Large intestine (tissue), 12 donors: ENCODE measurements at places on chromosomes 4 and X. TPM values are rescaled to one million over a fixed set of nuclear protein-coding genes. Genes with fewer than 3 reads are reported as not detected.
A peak's percentile ranks its signal among the peaks of the same experiment; 100 is the strongest.

DNA sequence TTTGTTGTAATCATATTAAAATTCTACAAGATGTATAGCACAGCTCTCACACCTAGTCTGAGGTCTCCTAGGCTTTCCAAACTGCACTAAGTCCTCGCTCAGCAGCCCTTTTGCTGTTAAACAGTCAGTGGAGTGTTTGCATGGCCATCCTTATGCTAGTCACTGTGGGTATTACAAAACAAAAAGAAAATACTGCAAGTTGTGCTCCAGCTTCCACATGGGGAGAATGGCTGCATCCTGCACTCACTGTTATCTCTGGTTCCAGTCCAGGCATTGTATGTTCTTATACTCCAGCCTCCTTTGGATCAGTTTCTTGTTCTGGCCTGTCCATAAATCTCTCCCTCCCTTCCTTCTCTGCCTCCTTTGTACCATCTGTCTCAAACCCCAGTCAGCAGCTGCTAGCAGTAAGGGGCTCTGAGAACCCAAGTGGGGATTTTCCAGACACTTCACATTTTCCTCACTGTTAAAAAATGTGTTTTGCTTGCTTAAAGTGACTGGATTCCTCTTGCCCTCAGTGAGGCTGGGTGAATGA, 38.5 kb upstream of the BMP15 start:
- H3K27me3 ChIP-seq = no peaks in the 10 kb centered on the region
- H3K27ac ChIP-seq = no peak overlapping the region
- no peaks in the 10 kb centered on the region for H3K4me1 ChIP-seq
- no peaks in the 10 kb centered on the region for H3K36me3 ChIP-seq
- no peak overlapping the region for H3K4me3 ChIP-seq

DRP2 gene
- 2.1 TPM for polyA plus RNA-seq

- no peak overlapping the region for H3K27ac ChIP-seq
- DNase-seq = no peak
- H3K27me3 ChIP-seq = no peaks in the 10 kb centered on the region
- no peak overlapping the region for H3K4me3 ChIP-seq
- H3K4me1 ChIP-seq = no peaks in the 10 kb centered on the region
- H3K36me3 ChIP-seq = no peaks in the 10 kb centered on the region
Observed at GRCh38 chrX:8987672-8988250, 46.2 kb downstream of the FAM9B start.

DNA sequence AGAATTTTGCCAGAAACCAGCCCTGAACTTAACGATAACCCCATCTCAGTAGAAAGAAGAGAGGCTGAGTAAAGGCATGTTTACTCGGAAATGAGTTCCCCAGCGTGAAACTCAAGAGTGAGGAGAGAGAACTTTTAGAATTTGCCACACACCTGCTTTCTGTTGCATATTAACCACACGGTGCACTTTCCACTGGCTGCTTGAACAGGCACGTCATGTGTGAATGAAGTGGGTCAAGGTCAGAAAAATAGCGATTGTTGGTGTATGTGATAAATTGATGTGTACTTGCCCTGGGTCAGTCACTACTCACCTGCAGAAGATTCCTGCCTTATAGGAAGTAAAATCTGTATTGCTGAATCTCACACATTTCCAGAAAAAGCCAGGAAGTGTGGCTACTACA, 395.7 kb downstream of the TRIML1 start:
- H3K36me3 ChIP-seq = no peaks in the 10 kb centered on the region
- no peak overlapping the region for H3K27ac ChIP-seq
- no peaks in the 10 kb centered on the region for H3K4me1 ChIP-seq

GRCh38 chr4:96352051-96352517, 512.2 kb downstream of the PDHA2 start:
- H3K36me3 ChIP-seq = no peaks in the 10 kb centered on the region
- H3K27ac ChIP-seq = no peak overlapping the region
- no peaks in the 10 kb centered on the region for H3K4me1 ChIP-seq
- peak; percentile 74 for DNase-seq
- no peaks in the 10 kb centered on the region for H3K27me3 ChIP-seq

GPRASP3 gene
- 10.7 TPM for polyA plus RNA-seq

GRCh38 chr4:108512615-108513505, 107.5 kb upstream of the RPL34 start:
- peaks cover 6% of the 10 kb centered on the region for H3K27me3 ChIP-seq
- no peaks in the 10 kb centered on the region for H3K4me1 ChIP-seq
- DNase-seq = peak; percentile 65
- no peak overlapping the region for H3K27ac ChIP-seq
- no peaks in the 10 kb centered on the region for H3K36me3 ChIP-seq
- no peak overlapping the region for H3K4me3 ChIP-seq

DNA sequence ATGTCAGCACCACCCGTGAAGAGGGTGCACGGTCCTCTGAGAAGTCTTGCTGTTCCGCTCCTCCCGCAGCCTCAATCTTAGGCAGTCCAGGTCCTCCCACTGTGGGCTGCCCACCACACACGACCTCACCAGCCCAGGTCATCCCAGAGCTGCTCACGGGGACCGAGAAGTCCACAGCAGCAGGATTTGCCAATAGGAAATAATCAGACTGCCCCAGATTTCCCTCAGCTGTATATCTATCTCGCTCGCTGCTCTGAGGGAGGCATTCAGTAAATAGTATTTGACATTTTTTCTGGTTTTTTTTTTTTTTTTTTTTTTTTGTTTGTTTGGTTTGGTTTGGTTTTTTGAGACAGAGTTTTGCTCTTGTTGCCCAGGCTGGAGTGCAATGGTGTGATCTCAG, 83.8 kb downstream of the STOX2 start:
- H3K4me1 ChIP-seq = peaks cover 5% of the 10 kb centered on the region
- H3K4me3 ChIP-seq = no peak overlapping the region

GPRIN3 gene
- 8.7 TPM for polyA plus RNA-seq

GRCh38 chr4:85675076-85676049, 200.4 kb downstream of the ARHGAP24 start:
- DNase-seq = no peak
- H3K4me1 ChIP-seq = no peaks in the 10 kb centered on the region
- no peak overlapping the region for H3K4me3 ChIP-seq
- no peaks in the 10 kb centered on the region for H3K36me3 ChIP-seq
- H3K27ac ChIP-seq = no peak overlapping the region
- H3K27me3 ChIP-seq = no peaks in the 10 kb centered on the region

- no peaks in the 10 kb centered on the region for H3K27me3 ChIP-seq
- DNase-seq = no peak
- no peak overlapping the region for H3K27ac ChIP-seq
- peaks cover 2% of the 10 kb centered on the region for H3K36me3 ChIP-seq
- no peaks in the 10 kb centered on the region for H3K4me1 ChIP-seq
Observed at GRCh38 chr4:184019667-184020623, 114.8 kb downstream of the STOX2 start.

DNA sequence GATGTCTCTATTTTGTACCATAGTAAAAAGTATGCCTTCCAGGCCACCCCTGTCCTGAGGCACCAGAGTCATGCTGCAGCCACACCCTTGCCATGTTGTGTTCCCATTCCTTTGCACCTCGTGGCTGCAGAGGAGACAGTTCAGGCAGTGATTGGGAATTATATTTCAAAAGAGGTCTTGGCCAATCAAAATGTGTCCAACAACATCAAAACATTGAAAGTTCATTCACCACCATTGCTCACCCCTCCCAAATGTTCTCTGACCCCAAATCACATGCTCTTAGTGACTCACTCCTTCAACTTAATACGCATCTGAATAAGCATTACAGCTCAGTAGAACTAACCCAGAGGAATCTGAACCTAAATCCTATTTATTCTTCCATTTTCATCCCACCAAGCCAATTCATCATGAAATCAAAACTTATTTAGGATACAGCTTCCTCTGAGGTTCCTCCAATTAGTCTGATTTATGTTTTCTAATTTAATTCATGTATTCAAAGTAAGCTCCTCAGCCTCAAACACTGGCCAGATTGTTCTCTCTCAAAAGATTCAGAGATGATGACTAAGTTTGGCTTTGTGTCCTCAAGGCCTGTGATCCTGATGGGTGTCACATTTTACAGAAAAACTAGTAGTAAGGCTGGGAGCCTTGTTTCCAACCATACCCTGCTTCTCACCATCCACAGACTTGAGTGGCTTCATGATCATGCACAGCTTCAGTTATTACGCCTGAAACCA, 323.2 kb upstream of the INTU start:
- no peaks in the 10 kb centered on the region for H3K36me3 ChIP-seq
- H3K27ac ChIP-seq = no peak overlapping the region
- DNase-seq = no peak
- H3K4me3 ChIP-seq = no peak overlapping the region

- H3K27ac ChIP-seq = no peak overlapping the region
- no peak for DNase-seq
- H3K27me3 ChIP-seq = peaks cover 3% of the 10 kb centered on the region
- no peak overlapping the region for H3K4me3 ChIP-seq
- no peaks in the 10 kb centered on the region for H3K36me3 ChIP-seq
Observed at GRCh38 chrX:118502161-118502789, 6.7 kb downstream of the DOCK11 start.

- H3K4me3 ChIP-seq = no peak overlapping the region
- H3K4me1 ChIP-seq = no peaks in the 10 kb centered on the region
- H3K27me3 ChIP-seq = no peaks in the 10 kb centered on the region
Observed at GRCh38 chr4:37540486-37540885, 145.7 kb downstream of the RELL1 start.

GRCh38 chr4:118759481-118759880, 74.3 kb downstream of the METTL14 start:
- peaks cover 26% of the 10 kb centered on the region for H3K36me3 ChIP-seq
- no peak overlapping the region for H3K27ac ChIP-seq

MAGEC1 gene
- polyA plus RNA-seq = not detected

- H3K4me3 ChIP-seq = no peak overlapping the region
- H3K27me3 ChIP-seq = no peaks in the 10 kb centered on the region
Observed at GRCh38 chrX:96425200-96425599, 259.4 kb upstream of the DIAPH2 start.

DNA sequence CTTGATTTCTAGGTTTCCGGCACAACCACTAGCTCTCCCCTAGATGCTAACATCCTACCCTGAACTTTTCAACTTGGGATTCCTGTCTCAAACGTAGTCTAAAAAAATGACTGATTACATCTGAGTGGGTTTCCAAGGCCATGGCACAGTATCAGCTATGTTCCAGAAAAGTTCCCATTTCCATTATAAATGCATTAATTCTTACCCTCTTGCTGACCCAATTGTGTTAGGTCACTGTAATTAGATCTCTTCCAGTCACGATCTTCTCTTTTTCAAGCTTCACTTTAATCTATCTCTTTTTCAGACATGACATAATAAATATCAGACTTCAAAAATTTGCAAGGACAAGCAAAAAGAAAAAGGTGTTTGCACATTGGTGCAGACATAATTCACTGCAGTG, 50.6 kb upstream of the PDE5A start:
- H3K36me3 ChIP-seq = no peaks in the 10 kb centered on the region
- no peak overlapping the region for H3K27ac ChIP-seq
- no peak overlapping the region for H3K4me3 ChIP-seq
- H3K27me3 ChIP-seq = no peaks in the 10 kb centered on the region

NUDT11 gene
- 5.3 TPM for polyA plus RNA-seq

DNA sequence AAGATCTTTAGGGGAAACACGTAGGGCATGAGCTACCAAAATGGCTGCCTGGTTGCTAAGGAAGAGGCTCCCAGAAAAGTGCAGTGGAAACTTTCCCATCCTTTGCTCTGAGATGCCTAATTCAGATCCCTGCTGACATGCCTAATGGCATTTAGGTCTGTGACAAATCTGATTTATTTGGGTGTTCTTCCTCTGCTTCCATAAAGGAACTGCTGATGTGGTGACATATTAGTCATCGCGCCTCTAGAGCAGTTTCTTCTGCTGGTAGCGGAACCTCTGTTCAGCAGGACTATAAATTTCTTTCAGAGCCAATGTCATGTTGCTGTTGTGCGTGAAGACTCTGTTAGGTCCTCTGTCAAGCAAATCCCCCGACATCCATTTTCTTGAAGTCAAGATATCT, 310.0 kb downstream of the PDHA2 start:
- H3K4me1 ChIP-seq = no peaks in the 10 kb centered on the region
- H3K4me3 ChIP-seq = no peak overlapping the region
- no peaks in the 10 kb centered on the region for H3K36me3 ChIP-seq

DNA sequence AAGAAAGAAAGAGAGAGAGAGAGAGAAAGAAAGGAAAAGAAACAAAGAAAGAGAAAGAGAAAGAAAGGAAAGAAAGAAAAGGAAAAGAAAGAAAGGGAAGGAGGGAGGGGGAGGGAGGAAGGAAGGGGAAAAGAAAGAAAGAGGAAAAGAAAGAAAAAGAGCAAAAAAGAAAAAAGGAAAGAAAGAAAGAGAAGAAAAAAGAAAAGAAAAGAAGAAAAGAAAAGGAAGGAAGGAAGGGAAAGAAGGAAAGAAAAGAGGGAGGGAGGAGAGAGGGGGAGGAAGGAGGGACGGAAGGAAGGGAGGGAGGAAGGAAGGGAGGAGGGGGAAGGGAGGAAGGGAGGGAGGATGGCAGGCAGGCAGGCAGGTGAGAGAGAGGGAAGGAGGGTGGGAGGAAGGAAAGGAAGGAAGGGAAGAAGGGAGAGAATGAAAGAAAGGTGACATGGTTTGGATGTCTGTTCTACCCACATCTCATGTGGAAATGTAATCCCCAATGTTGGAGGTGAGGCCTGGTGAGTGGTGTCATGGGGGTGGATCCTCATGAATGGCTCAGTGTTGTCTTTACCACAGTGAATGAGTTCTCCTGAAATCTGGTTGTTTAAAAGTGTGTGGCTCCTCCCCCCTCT, 83.0 kb upstream of the DCLK2 start:
- H3K36me3 ChIP-seq = no peaks in the 10 kb centered on the region
- no peak overlapping the region for H3K27ac ChIP-seq
- H3K4me1 ChIP-seq = no peaks in the 10 kb centered on the region
- no peak for DNase-seq
- H3K4me3 ChIP-seq = no peak overlapping the region

GRCh38 chrX:110055616-110056015, 52.7 kb downstream of the TMEM164 start:
- no peaks in the 10 kb centered on the region for H3K27me3 ChIP-seq
- no peaks in the 10 kb centered on the region for H3K4me1 ChIP-seq
- no peak overlapping the region for H3K27ac ChIP-seq

- no peaks in the 10 kb centered on the region for H3K4me1 ChIP-seq
- no peaks in the 10 kb centered on the region for H3K36me3 ChIP-seq
- H3K27me3 ChIP-seq = no peaks in the 10 kb centered on the region
Observed at GRCh38 chr4:119284876-119285780, 36.8 kb downstream of the FABP2 start.

DNA sequence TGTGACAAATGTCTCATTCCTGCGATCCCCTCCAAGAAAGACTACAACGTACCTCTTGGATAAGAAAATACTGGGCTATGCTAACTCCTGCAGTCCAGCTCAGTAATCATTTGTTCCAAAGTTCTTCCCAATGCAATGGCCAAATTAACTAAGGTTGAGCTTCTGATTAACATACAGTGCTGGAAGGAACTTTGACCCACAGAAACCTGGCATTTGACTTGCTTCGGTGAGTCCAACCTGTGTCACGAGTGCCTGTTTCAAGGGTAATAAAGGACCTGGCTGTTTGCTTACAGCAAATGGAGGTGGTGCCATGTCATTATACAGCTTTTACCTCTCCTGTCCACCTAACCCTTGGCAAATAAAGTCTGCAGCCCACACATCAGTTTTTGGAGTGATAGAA, 83.2 kb downstream of the RBM47 start:
- H3K4me3 ChIP-seq = no peak overlapping the region
- peaks cover 43% of the 10 kb centered on the region for H3K4me1 ChIP-seq
- no peaks in the 10 kb centered on the region for H3K27me3 ChIP-seq
